ENCODE measurements at places on chromosomes 12 and 14.

DNA sequence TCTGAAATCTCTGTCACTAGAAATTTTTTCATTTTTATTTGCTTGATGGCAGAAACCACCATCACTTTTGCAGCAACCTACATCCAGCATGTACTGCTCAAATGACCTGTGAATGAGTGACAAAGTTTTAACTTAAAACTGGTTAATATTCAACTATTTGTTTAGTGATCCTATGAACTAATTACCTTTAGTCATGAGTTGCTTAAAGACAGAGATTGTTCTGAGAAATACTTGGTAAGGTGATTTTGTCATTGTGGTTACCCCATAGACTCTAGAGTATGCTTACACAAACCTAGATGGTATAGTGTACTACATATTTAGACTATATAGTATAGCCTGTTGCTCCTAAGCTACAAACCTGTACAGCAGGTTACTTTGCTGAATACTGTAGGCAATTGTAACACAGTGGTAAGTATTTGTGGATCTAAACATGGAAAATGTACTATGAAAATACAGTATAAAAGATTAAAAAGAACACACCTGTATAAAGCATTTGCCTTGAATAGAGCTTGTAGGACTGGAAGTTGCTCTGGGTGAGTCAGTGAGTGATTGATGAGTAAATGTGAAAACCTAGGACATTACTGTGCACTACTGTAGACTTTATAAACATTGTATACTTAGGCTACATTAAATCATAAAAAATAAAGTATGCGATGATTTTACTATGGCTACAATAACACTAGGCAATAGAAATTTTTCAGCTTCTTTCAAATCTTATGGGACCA, 256.6 kb upstream of the PPFIA2 start:
- no peak for DNase-seq

DNA sequence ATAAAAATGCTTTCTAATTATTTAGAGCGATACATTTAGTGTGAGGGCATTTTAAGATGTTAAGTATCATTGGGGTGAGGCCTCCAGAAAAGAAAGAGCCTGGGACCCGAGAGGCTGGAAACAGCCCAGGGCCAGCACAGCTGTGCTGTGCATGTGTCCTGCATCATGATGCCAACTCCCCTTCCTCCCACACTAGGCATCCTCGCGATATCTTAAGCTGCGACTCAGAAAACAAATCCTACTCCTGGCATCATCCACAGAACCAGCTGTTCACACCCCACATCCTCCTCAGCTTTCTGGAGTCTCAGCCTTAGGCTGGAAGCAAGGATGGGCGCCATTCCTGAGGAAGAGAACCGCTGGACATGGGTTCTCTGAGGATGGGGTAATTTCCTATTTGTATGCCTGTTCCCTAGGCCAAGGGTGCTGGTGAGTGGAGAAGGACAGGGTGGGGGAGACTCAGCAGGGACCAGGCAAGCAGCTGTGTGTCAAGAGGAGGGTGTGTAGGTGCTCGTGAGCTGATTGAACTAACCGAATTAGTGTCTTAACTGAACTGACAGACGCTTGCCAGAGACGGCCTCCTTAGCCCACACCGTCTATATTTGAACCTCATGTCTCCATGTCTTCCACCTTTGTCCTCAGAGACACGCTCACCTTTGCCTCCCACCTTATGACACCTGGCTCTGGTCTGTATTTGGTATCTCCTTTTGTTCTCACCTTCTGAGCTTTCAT, 15.6 kb upstream of the MCRS1 start:
- DNase-seq, result no peak

- DNase-seq, result no peak
Measured at GRCh38 chr12:105590571-105590970, 260.1 kb downstream of the C12orf75 start.

DNA sequence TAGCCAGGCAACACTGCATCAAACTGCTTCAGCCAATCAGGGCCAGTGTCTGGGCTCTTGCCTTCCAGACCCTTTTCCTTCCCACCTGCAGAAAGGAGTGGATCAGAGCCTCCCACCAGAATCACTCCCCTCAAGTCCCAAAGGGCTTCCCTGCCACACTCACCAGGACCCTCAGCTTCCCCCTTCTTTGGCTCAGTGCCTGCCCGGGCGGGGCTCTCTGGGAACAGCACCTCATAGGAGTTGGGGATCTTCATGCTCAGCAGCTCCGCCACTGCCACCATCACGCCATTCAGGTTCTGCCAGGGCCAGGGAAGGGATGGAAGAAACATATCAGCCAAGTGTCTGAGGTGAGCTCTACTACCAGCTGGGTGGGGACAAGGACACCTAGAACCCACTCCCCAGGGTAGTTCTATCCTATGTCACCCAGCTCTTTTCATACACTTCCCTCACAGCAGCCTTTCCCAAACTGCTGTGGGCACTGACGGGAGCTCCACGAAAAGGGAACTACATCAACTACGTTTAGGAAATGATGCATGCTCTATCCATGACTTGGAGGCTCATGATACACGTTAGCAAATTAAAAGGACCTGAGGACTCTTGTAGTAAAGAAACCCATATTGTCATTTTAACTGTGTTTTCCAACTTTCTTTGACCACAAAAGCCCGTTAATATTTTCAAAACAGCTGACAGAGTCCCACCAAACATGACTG, 9.4 kb upstream of the PRKAG1 start:
- DNase-seq, result no peak

DNA sequence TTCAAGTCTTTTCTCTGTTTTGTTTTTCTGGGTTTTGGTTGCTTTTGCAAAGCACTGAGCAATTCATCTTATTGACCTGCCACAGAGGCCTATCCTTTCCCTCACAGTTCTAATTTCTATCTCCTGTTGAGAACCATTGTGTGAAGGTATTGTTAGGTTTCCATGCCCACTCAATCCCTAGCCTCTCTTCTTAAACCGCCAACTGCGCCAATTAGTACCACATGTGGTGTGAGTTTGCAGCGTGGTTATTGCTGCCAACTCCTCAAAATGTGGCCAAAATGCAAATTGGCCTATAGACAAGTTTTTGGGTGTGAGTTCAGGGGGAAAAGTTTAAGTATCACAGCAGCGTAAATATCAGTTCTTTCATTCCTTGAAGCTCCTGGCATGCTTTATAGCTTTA, 232.6 kb downstream of the FLRT2 start:
- DNase-seq, result no peak

GRCh38 chr12:9404469-9405260, 196.5 kb upstream of the PZP start:
- DNase-seq, result peak; percentile 16

- DNase-seq, result no peak
Measured at GRCh38 chr14:52563120-52563519, 10.5 kb downstream of the GPR137C start.

- no peak for DNase-seq
Measured at GRCh38 chr12:104571328-104571727, 114.6 kb downstream of the CHST11 start.

- DNase-seq, result peak; percentile 32
Measured at GRCh38 chr14:77043177-77043983, 14.9 kb upstream of the IRF2BPL start.

- no peak for DNase-seq
Measured at GRCh38 chr12:58920961-58921861, 907 bp upstream of the LRIG3 start.

DNA sequence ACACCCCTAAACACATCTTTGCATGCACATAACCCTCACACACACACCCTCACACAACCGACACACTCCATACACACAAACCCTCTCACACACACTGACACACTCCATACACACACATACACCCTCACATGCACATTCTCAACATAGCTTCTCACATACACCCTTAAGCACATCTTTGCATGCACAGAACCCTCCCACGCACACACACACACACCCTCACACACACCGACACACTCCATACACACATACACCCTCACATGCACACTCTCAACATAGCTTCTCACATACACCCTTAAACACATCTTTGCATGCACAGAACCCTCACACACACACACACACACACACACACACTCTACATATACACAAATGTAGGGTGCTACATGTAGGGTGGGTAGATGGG, 72.5 kb upstream of the NOS1 start:
- DNase-seq, result no peak

- DNase-seq, result no peak
Measured at GRCh38 chr14:44396226-44396625, 110.9 kb downstream of the FSCB start.

DNA sequence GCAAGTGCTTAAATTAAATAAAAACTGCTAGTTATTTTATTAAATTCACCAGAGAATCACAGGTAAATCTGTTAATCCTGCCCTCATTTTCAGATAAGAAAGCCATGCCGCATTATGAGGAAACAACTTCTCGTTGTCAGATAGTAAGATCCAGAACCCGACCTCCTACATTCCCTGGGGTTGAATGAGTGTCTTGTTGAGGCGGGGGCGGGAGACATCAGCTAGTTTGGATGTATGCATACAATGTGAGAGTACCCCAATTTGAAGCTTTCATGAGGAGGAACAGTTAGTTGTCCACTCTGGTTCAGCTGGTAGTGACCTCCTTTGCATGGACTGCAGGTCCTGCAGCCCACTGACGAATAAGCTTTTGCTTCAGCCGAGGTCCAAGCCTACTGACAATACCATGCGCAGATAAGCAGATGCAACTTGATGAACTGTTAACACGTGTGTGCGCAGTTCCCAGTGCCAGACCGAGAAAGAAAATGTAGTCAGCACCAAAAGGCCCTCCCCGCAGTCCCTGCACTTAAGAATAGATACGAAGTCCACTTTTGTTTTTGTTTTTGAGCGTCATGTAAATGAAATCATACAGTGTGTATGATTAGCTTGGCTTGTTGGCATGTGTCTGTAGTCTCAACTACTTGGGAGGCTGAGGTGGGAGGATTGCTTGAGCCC, 34.9 kb downstream of the EVL start:
- DNase-seq, result no peak

- DNase-seq, result no peak
Measured at GRCh38 chr14:100609331-100609870, 22.2 kb upstream of the BEGAIN start.

DNA sequence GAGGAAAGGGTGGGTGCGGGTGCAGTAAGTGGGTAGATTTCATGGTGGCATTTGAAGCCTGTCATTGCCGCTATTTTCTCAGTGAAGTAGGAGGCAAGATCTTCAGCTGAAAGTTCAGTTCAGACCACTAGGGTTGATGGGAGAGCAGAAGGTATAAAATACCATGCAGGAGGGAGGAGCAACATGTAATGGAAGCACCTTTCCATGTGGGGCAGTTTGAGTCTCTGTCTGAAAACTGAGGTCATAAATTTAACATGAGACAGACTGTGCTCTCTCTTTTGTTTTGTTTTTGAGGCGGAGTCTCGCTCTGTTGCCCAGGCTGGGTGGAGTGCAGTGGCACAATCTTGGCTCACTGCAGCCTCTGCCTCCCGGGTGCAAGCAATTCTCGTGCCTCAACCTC, 22.7 kb downstream of the LRRC74A start:
- DNase-seq, result no peak

GRCh38 chr14:90140956-90141316, 79.1 kb downstream of the KCNK13 start:
- DNase-seq, result no peak

- DNase-seq, result no peak
Measured at GRCh38 chr14:100305324-100306100, 732 bp downstream of the SLC25A29 start.

DNA sequence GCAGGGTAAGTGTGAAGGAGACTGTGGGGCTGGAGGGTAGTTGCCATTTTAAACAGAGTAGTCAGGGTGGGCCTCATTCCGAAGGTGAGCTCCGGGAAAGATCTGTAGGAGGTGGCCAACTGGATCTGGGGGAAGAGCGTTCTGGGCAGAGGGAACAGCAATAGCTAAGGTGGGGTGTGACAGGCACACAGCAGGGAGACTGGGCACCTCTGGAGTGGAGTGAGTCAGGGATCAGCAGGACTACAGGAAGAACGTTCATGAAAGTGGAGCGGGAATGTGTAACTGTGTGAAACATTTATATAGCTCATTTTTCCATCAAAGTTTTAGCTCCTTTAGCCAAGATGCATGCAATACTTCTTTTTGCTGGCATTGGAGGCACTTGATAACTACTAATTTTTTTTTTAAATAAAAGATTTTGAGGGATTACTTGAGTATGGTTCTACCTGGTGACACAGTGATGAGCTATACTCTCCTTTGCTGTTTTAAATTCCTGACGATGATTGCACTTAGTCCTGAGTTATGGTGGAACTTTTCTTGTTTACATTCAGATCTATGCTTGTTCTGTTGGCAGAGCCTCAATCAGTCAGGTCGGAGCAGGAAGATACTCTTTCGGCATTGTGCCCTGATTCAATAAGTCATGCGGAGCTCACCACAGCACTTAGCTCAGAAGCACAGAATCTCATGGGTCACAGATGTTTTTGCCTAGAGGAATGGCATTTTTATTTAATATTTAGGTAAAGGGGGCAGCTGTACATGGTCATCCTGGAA, 106.4 kb downstream of the WIF1 start:
- no peak for DNase-seq

GRCh38 chr14:89422181-89422951, 5.3 kb upstream of the FOXN3 start:
- no peak for DNase-seq

DNA sequence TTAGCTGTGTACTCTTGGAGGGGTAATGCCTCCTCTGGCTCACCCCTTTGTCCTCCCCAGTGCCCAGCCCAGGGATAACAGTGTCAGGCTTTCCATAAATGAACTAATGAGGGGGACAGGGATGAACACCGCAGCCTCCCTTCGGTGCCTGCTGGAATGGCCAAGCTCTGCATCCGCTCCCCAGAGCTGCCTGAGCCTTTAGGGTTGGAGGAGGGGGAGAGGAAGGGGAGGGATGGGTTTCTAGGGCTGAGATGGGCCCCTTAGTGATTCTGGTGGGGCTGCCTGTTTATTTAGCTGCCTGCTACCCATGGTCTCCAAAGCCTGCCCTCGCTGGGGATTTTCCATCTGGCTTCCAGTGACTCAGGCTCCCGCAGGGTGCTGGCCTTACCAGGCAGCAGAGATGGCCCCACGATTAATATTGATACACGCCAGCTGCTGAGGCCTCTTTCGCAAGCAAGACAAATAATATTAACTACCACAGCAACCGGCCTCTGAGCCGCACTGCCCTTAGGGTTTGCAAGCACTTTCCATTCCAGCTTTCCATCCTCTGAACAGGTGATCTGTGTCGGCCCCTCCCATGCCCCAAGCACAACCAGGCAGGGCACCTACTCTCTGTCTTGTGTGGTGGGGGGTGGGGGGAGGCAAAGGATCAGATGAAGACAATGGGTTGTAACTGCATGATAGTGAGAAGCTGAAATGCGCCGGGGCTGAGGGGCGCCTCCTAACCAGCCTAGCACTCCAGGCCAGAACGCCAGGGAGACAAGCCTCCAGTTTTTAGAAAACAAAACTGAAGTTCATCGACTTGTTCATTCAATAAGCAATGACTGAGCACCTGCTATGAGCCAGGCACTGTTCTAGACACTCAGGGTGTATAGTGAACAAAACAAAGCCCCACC, 56.7 kb downstream of the C14orf132 start:
- DNase-seq, result no peak

- DNase-seq, result no peak
Measured at GRCh38 chr14:102966681-102967505, 44.4 kb downstream of the AMN start.

GRCh38 chr12:70638639-70639360, 1.6 kb upstream of the PTPRB start:
- no peak for DNase-seq
